Smooth muscle cell of trachea (primary cell): ENCODE measurements at places on chromosomes 16 and 17. TPM values are rescaled to one million over a fixed set of nuclear protein-coding genes. Genes with fewer than 3 reads are reported as not detected.

GNAO1 gene
- total RNA-seq: under 0.01 and 0.44 TPM in 2 replicates

SOX15 gene
- 0.66 and 0.73 TPM in 2 replicates for total RNA-seq

TBC1D3D gene
- 0.17 TPM in 1 of 2 replicates, not detected in the other for total RNA-seq

MGAT5B gene
- total RNA-seq: 0.15 and 0.17 TPM in 2 replicates

FAM83G gene
- total RNA-seq: 10.6 and 15.9 TPM in 2 replicates
